ENCODE measurements at places on chromosomes 6 and 20. TPM values are rescaled to one million over a fixed set of nuclear protein-coding genes. Genes with fewer than 3 reads are reported as not detected.

The SYCP2 gene
- 0.92 TPM for total RNA-seq

The UBE2C gene
- 241 TPM for total RNA-seq

The AVP gene
- not detected for total RNA-seq

The FERMT1 gene
- total RNA-seq, result 19.4 TPM

The UST gene
- total RNA-seq, result 2.5 TPM

The PTK6 gene
- total RNA-seq, result 2.4 TPM

Data from A549 treated with CpdA at 1 μM for 4 hours (cell line).